ENCODE measurements at places on chromosomes 16 and 17.

DNA sequence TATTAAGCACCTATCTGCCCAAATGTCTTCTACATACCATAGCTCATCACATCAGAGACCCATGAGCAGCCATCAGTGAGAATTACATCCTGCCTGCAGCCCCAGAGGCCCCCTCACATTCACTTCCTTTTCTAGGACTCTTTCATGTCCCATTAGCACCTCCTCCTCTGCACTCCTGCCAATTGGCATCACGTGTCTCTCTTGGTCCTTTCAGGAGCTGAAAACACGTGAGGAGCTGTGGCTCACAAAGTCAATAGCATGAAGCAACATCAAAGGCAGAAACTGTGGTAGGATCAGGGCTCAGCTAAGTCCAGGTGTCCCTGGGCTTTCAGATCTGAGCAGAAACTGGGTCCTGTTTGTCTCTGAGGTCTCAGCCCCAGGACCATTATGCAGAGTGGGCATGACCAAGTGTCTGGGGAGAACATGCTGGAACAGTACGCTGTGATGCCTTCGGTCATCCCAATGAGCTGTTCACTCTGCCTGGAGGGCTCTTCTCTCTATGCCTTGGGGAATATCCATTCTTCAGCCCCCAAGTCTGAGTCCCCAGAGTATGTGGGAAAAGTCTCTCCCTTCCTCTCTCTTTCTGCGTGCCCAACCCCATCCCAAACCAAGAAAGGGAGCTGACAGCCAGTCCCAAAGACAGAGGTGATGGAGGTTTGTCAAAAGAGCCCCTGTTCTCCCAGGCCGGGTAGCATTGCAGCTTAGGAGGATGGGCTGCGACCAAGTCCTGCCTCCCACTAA, 457.0 kb upstream of the CDH5 start:
- no peak for DNase-seq

DNA sequence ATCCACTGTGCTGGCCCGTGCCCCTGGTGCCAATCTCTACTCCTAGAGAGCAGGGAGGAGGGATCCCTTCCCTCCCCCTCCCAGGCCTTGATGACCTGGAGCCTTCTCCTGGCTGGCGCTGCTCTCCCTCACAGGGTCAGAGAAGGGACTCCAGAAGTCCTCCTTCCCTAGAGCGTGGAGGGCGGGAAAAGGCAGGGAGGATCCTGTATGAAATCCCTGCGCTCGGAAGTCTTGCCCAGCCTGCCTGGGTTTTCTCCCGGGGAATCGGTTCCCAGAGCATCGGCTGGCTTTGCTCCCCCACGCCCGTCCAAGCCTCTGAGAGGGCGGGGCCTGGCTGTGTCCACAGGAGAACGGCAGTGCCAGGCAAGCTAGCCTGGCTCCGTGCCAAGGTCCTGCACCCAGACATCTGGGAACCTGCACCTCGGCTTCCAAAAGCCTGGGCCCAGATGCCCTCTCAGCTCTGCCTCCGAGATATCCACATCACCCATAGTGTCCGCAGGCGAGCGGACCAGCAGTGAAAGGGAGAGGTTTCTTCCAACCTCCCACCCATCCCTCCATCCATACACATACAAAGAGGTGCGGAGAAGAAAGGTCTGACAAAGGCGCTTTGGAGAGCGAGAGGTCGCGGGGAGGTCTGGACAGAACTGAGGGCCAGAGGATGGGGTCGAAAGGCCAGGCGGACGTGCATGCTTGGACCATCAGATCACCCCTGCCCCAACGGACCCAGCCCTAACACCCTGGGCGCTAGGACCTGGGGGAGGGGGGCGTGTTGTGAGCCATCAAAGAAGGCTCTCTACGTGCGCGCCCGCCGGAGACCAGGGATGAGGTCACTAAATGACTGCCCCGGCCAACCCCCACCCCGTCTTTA, 1.1 kb downstream of the MPP2 start:
- no peak for DNase-seq

- DNase-seq, result no peak
Measured at GRCh38 chr17:76153202-76153601, 12.2 kb upstream of the FOXJ1 start.

DNA sequence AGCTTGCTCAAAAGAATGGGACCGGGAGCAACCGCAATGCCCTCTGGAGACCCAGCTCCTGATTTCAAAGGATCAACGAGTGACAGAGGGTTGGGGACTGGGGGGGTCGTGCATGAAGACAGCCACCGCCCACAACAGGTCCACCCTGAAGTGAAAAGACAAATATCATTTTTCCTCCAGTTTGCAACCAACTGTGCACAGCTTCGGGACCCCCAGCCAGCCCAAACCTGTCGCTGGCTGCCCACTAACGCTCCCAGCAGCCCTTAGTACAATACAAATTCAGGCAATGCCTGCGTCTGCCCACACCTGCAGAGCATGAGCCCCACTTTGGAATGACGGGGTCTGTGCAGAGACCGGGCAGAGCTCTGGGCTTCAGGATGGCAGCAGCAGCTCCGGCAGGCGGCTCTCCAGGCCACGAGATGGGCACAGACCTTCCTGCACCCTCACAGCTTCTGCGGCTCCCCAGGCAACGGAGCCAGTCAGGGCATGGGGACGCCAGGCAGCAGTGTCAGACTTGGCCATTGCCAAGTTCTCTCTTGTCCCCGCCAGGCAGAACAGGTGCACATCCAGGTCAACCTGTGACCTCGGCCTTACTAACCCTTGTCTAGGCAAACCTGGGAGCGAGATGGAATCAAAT, 60.1 kb downstream of the TBC1D16 start:
- no peak for DNase-seq

GRCh38 chr17:82608816-82609215, 39.4 kb downstream of the WDR45B start:
- DNase-seq, result no peak

Measured in activated CD4-positive, CD25-positive, alpha-beta regulatory T cell treated with anti-CD3 and anti-CD28 coated beads, Interleukin-2, amount 50 U/mL, for 72 hours (primary cell).